ENCODE measurements at places on chromosomes 3 and 15. TPM values are rescaled to one million over a fixed set of nuclear protein-coding genes. Genes with fewer than 3 reads are reported as not detected.

EPB42 gene
- not detected for total RNA-seq

ATP13A5 gene
- not detected for total RNA-seq

SCN5A gene
- not detected for total RNA-seq

CLRN1 gene
- total RNA-seq: not detected

TLR9 gene
- total RNA-seq: 0.65 TPM

FOXB1 gene
- total RNA-seq: 0.54 TPM

PAK2 gene
- 98.5 TPM for total RNA-seq

CPN2 gene
- not detected for total RNA-seq

SLC22A14 gene
- total RNA-seq: not detected

CP gene
- total RNA-seq: not detected

MORC1 gene
- not detected for total RNA-seq

MEF2A gene
- total RNA-seq: 27.0 TPM

BCHE gene
- total RNA-seq: not detected

RAD51 gene
- total RNA-seq: 59.9 TPM

SAMMSON gene
- not detected for total RNA-seq

UNC13C gene
- not detected for total RNA-seq

TMC3 gene
- not detected for total RNA-seq

CCDC54 gene
- not detected for total RNA-seq

NXPE3 gene
- total RNA-seq: 29.5 TPM

ADGRG7 gene
- total RNA-seq: not detected

IGSF10 gene
- not detected for total RNA-seq

C3orf22 gene
- not detected for total RNA-seq

PHLDB2 gene
- 2.7 TPM for total RNA-seq

BRK1 gene
- total RNA-seq: 128 TPM

CFAP20DC gene
- total RNA-seq: 2.0 TPM

SLC41A3 gene
- total RNA-seq: 31.1 TPM

SAMD7 gene
- not detected for total RNA-seq

NME9 gene
- total RNA-seq: not detected

MKRN2OS gene
- total RNA-seq: not detected

ARID3B gene
- 29.0 TPM for total RNA-seq

PLEKHO2 gene
- 25.4 TPM for total RNA-seq

CHST14 gene
- 14.3 TPM for total RNA-seq

GRAMD1C gene
- 0.35 TPM for total RNA-seq

SNRPA1 gene
- total RNA-seq: 109 TPM

LOXL1 gene
- 3.4 TPM for total RNA-seq

SLC25A20 gene
- total RNA-seq: 35.2 TPM

PLSCR2 gene
- not detected for total RNA-seq

AEN gene
- 52.5 TPM for total RNA-seq

VPS39 gene
- total RNA-seq: 66.8 TPM

GP5 gene
- total RNA-seq: 1.3 TPM

GOLGA6L7 gene
- total RNA-seq: not detected

VGLL3 gene
- not detected for total RNA-seq

SLC28A1 gene
- not detected for total RNA-seq

SNTN gene
- total RNA-seq: not detected

TEX55 gene
- not detected for total RNA-seq

POLQ gene
- total RNA-seq: 29.0 TPM

C15orf62 gene
- 1.3 TPM for total RNA-seq

TAGLN3 gene
- total RNA-seq: 0.47 TPM

SPINT1 gene
- total RNA-seq: 1.7 TPM

CRABP1 gene
- not detected for total RNA-seq
